NCI-H2107 (cell line): ENCODE measurements at places on chromosomes 3 and 15.

GRCh38 chr3:40451551-40451950 lies 5.6 kb upstream of the RPL14 start:
- DNase-seq = no peak

DNA sequence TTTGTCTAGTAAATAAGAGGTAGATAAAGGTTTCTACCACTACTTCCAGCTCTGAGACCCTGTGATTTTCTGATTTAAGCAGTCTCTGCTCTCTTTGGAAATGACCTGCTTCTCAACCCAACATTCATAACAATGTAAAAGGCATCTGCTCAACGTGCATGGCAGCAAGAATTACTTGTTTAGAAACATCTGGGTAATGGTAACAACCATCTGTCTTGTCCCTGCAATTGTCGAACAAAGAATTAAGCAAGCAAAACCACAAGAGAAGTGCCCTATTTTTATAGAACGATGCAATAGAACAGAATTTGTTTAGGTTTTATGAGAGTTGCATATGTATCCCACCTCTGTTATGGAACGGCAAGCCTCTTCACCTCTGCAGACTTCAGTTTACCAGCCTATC lies 7.1 kb upstream of the FSIP1 start:
- DNase-seq = no peak

DNA sequence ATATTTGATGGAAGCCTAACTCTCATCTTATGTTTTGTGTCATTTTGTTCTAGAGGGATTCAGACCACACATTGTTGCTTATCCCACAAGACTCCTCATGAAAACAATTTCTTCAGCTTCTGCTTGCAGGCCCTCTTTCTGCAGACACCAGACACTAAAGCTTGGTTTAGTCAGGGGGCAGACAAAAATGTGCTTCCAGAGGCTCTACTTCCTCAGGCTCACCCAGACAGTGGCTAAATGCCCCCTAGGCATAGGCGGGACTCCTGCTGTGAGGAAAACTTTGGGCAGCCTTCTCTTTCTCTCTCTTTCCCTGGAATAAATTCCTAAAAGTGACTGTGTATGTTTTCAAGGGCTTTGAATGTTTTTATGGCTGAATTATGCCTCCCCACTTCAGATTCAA lies 435.4 kb upstream of the ATP11B start:
- no peak for DNase-seq

DNA sequence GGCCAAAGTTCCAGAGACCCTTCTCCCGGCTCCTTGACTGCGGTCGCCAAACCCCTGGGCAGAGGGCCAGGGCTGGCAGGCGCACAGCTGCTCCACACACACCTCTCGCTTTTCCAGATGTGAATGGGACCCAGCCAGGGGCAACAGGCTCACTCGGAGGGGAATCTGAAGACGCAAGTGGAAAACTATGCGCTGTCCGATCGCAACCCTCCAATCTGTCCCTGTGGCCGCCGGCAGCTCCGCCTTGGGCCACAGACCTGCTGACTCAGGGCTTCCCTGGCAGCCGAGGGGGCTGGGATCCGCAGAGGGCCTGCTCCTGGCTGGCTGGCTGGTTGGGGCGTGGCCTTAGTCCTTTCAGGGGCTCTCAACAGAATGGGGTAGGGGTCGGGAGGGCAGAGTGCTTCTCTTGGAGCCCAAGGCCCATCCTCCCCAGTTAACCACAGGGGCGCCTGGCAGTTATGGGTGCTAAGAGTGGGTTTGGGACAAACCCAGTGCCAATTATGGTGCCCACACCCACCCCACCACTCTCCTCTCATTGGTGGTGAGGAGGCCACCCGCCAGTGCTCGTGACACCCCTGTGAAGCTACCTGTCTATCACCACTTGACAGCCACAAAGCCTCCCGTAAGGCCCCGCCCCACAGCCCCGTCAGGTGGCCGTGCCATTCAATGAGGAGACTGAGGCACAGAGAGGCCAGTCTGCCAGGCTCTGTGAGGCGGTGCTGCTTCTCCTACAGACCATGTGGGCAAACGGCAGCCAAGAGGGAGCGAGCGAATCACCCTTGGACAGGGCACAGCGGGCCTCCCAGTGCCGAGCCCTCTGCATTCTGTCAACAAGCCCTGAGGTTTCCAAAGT lies 53.8 kb downstream of the IQSEC1 start:
- no peak for DNase-seq

- DNase-seq = no peak
Observed at GRCh38 chr3:154900816-154901215, 179.3 kb upstream of the MME start.

DNA sequence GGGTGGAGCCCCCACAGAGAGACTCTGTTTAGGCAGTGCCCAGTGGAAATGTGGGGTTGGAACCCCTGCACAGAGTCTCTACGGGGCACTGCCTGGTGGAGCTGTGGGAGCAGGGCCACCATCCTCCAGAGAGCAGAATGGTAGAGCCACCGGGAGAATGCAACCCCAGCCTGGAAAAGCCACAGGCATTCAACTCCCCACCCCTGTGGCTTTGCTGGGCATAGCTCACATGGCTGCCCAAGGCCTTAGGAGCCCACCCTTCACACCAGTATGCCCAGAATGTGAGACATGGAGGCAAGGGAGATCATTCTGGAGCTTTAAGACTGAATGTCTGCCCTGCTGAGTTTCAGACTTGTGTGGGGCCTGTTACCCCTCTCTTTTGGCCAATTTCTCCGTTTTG lies 19.0 kb upstream of the CHCHD6 start:
- no peak for DNase-seq

DNA sequence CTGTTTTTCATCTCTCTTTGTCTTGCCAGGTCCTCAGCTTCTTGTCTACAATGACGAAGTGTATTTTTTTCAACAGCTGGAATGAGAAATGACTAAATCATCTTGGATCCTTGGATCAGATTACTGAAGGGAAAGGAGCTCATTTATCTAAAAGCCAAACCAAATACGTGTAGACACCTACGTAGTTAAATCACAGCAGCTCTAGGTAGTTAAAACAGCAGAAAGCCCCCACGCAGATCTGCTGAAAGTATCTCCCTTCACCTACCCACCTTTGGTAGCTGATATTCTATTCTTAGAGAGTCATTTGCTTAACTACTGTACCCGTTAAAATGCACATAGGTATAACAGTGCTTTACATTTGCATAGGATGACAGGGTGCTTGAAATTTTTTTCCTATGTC lies 105.5 kb upstream of the WNT5A start:
- no peak for DNase-seq
